B cell (primary cell): ENCODE measurements at places on chromosomes 6 and 20. TPM values are rescaled to one million over a fixed set of nuclear protein-coding genes. Genes with fewer than 3 reads are reported as not detected.

- no peak overlapping the region for H3K27ac ChIP-seq
- no peak for DNase-seq
- no peak overlapping the region for H3K4me3 ChIP-seq
Measured at GRCh38 chr20:62202083-62202395, 18.0 kb downstream of the HRH3 start.

DNA sequence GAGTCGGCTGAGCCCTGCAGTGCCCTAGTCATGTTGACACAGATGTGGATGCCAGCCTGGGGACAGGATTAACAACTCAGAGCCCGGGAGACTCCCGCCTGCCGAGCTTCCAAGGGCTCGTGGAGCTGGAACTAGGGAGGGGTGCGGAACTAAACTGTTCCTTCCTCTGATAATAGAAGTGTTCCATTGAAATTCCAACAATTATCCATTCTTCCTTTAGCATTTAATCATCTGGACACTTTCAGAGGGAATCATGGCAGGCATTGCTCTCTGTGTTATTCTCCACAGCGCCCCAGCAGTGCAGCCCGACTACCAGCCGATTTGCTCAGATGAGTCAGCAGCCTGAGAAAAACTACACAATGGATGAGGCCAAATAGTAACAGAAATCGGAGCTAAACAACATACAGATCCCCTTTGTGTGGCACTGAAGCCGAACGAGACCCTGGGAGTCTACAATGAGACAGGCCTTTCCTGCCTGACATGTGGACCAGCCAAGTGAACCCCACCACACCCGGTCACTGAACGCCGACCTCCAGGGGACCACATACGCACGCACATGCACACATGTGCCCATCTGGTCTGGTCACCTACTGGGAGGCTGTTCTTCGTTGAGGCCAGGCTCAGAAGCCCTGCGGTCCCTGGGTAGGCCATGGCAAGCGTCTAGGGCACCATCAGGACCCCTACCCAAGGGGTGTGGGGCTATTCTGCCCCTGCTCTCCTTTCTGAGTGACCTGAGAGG, 238.4 kb upstream of the AFDN start:
- no peak overlapping the region for H3K4me3 ChIP-seq
- no peaks in the 10 kb centered on the region for H3K27me3 ChIP-seq
- H3K36me3 ChIP-seq: no peaks in the 10 kb centered on the region

- no peak for DNase-seq
- no peaks in the 10 kb centered on the region for H3K36me3 ChIP-seq
- no peak overlapping the region for H3K27ac ChIP-seq
- no peaks in the 10 kb centered on the region for H3K4me1 ChIP-seq
- H3K4me3 ChIP-seq: no peak overlapping the region
- H3K27me3 ChIP-seq: peaks cover 3% of the 10 kb centered on the region
Measured at GRCh38 chr6:51965222-51965801, 122.1 kb downstream of the PKHD1 start.

Gene KLC4
- 30.6 and 33.0 TPM in 2 replicates for polyA plus RNA-seq
